ENCODE measurements at places on chromosomes 2 and 18.

GRCh38 chr18:39602131-39602530 lies 2036.5 kb upstream of the CELF4 start:
- DNase-seq, result no peak

DNA sequence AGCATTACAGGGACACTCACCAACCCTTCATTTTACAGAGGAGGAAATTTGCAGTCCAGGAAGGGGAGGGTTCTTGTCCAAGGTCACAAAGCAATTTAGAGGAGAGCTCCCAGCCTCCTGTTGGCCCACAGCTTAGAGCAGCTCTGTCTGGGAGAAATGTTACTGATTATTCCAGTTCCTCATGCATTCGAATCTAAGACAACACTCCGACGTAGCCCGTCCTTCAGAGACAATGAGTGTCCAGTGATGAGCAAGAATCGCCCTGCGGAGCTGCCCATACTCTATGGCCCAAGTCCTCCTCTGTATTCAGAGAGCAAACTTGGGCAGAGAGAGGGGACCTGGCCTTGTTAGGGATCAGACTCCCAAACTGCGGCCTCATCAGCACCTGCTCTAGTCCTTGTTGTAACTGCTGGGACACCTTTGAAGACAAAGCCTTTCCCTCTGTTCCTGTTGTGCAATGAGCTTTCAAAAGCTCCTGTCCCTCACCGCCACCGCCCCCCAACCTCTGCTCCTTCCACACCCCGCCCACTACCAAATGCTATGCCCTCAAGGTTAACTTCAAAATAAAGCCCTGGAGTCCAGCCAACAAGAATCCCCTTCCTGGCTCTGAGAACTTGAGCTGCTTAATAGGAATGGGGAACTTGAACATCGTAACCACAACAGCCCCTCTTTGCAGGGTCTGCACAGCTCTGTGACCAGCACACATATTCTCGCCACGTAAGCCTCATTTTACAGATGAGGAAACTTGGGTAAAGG lies 234.8 kb upstream of the SMAD2 start:
- no peak for DNase-seq

GRCh38 chr2:127416506-127417001 lies 1.7 kb upstream of the PROC start:
- no peak for DNase-seq

DNA sequence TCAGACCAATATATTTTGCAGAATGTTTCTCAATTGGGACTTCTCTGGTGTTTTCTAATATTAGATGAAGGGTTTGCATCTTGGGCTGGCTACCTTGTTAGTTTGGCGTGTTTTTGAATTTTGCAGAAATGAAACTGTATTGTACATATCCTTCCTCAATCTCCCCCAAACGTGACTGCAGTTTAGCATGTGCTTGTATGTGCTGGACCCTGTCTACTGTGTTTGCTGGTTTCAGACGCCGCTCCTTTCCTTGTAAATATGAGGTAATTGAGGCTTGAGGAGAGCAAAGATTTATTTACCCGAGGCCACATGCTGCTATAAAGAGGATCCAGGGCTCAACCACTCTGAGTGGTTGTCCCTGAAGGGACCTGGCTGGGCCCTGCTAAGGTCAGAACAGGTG lies 57.2 kb downstream of the NGEF start:
- DNase-seq, result no peak
